ENCODE measurements at places on chromosomes 4 and X. TPM values are rescaled to one million over a fixed set of nuclear protein-coding genes. Genes with fewer than 3 reads are reported as not detected.

Gene MAGED4
- 143 TPM for total RNA-seq

Gene NRK
- total RNA-seq: 0.32 TPM

Gene CACNA1F
- 0.05 TPM for total RNA-seq

Gene GLA
- total RNA-seq: 50.7 TPM

- H3K4me3 ChIP-seq: no peak overlapping the region
- no peak for DNase-seq
- peaks cover 8% of the 10 kb centered on the region for H3K4me1 ChIP-seq
- no peak overlapping the region for H3K27ac ChIP-seq
- H3K36me3 ChIP-seq: no peaks in the 10 kb centered on the region
These were observed 15.3 kb upstream of the BEND4 start for GRCh38 chr4:42167709-42168108.

DNA sequence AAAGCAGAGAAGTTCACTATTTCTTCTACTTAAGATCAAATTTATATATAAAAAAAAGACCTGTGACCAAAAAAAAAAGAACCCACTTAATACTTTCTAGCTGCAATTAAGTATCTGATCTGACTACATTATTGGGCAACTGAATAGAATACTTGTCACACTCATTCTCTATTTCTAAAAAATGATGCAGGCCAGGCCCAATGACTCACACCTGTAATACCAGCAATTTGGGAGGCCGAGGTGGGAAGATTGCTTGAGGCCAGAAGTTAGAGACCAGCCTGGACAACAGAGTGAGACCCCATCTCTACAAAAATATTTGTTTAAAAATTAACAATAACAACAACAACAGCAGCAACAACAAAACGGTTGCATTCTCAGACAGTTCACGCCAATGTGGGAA, 108.8 kb upstream of the BMP2K start:
- H3K27ac ChIP-seq: no peak overlapping the region
- H3K4me3 ChIP-seq: no peak overlapping the region
- no peaks in the 10 kb centered on the region for H3K36me3 ChIP-seq
- H3K27me3 ChIP-seq: no peaks in the 10 kb centered on the region
- peaks cover 17% of the 10 kb centered on the region for H3K4me1 ChIP-seq

DNA sequence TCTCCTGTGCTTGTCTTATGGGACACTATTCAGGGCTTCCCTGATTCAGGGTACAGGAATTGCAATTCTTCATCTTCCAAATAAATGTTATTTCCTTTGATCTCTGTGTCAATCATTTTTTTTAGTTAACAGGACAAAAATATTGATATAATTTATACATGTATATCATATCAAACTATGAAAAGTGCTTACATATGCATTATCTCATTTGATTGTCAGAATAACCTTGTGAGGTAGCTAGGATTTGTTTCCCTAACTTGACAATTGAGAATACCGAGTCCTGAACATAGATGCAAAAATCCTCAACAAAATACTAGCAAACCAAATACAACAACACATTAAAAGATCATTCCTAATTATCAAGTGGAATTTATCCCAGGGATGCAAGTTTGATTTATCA, 11.5 kb upstream of the SERPINA7 start:
- no peak overlapping the region for H3K27ac ChIP-seq
- no peaks in the 10 kb centered on the region for H3K27me3 ChIP-seq
- H3K4me1 ChIP-seq: no peaks in the 10 kb centered on the region
- H3K36me3 ChIP-seq: no peaks in the 10 kb centered on the region
- no peak for DNase-seq

DNA sequence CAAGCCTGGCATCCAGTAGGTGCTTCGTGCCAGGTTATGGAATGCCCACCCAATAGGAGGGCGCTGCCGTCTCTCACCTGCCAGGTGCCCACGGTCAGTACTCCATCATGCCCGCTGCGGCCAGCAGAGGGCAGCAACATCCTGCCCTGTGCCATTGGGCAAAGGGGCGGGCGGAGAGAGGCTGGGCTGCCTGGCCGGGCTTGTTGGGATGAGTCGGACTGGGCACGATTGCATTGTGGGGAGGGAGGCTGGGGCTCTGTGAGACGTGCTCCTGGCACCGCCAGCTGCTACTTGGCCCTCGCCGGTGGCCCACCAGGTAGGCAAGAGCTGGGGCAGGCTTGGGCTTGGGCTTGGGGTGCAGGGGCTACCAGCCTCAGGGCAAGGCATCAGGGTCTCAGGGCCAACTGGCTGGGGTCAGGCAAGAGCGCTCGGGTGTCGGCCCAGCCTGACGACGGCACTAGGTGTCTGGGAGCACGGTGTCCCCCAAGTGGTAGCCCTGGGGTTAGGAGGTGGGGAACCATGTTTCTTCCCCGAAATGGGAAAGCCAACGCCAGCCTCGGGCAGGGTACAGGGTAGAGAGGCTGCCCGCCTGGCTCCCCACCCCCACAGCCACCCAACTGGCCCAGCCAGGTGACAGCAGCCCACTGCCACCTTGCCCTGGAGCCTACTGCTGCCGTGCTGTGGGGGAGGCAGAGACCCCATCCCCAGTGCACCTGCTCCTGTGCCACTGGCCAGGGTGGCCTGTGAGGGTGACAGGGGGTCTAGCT, at the start of gene PLXNB3:
PLXNB3 (plus strand) TSS at position 261 of the 767 bp plus-strand sequence. CDS start 1,287 bp downstream, outside the sequence.
- no peaks in the 10 kb centered on the region for H3K27me3 ChIP-seq
- DNase-seq: peak; percentile 58
- peak within 1 kb of the TSS; percentile 57 for H3K27ac ChIP-seq
- no peaks in the 10 kb centered on the region for H3K36me3 ChIP-seq
- peaks cover 12% of the 10 kb centered on the region for H3K4me1 ChIP-seq

DNA sequence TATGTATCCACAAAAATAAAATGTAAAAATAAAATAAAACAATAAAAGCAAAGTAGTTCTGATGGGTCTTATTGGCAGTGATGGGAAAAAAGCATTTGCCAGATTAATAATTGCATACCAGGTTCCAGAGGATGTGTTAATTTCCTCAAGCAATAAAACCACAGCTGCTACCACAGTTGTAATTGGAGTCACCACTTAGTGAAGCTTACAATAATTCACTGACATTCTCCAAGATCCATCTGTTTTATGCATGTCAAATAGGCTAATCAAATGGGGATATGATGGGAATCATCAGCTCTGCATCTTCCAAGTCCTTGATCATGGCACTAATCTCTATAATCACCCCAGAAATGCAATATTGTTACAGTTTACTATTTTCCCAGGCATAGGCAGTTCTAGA, 123.5 kb upstream of the EMCN start:
- H3K27me3 ChIP-seq: no peaks in the 10 kb centered on the region
- no peaks in the 10 kb centered on the region for H3K4me1 ChIP-seq
- H3K27ac ChIP-seq: no peak overlapping the region
- H3K36me3 ChIP-seq: no peaks in the 10 kb centered on the region
- no peak overlapping the region for H3K4me3 ChIP-seq
- DNase-seq: no peak

DNA sequence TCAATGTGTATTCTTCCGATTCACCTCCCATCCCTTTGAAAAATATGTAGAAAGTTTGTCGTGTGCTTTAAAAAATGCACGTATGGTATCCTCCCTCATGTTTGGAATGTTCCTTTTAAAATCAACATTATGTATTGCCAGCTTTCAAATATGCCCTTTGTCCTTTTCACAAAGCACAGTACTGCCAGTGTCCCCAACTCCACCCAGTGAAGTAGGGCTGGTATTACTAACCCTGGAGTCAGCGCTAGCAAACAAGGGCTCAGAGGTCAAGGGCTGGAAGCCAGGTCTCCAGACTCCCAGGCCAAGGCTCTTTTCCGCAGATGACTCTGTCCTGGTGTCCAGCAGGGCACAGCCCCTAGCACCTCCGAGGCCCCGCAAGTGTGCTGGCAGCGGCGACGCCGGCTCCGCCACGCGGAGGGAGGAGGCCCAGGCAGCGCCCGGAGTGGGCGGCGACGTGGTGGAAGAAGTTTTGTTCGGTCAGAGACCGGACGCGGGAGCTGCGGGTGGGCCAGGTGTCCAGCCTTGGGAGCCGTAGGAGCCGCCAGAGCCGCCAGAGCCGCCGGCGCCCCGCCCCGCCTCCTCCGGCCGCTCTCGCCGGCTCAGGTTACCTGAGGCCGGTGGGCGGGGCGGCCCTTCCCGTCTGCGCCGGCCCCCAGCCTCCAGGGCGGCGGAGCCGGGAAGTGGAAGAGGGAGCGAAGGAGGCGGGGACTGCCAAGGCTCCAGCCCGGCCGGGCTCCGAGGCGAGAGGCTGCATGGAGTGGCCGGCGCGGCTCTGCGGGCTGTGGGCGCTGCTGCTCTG, at the start of gene IL13RA1:
IL13RA1 (plus strand) TSS at position 720 of the 799 bp plus-strand sequence; CDS start at position 753, 33 bp downstream.
- peaks cover 2% of the 10 kb centered on the region for H3K36me3 ChIP-seq
- peaks cover 13% of the 10 kb centered on the region for H3K4me1 ChIP-seq
- H3K4me3 ChIP-seq: peak within 1 kb of the TSS; percentile 79
- H3K27me3 ChIP-seq: peaks cover 7% of the 10 kb centered on the region
- DNase-seq: peak; percentile 54

GRCh38 chr4:122854447-122855352, 28.1 kb downstream of the FGF2 start:
- H3K27ac ChIP-seq: no peak overlapping the region
- DNase-seq: no peak
- H3K4me1 ChIP-seq: peaks cover 15% of the 10 kb centered on the region
- no peak overlapping the region for H3K4me3 ChIP-seq
- H3K36me3 ChIP-seq: no peaks in the 10 kb centered on the region

All from neural crest cell (in vitro differentiated cells).